AG08396 (cell line): ENCODE measurements at places on chromosomes 3 and 15.

- no peak for DNase-seq
Observed at GRCh38 chr3:45980229-45980813, 15.3 kb downstream of the FYCO1 start.

DNA sequence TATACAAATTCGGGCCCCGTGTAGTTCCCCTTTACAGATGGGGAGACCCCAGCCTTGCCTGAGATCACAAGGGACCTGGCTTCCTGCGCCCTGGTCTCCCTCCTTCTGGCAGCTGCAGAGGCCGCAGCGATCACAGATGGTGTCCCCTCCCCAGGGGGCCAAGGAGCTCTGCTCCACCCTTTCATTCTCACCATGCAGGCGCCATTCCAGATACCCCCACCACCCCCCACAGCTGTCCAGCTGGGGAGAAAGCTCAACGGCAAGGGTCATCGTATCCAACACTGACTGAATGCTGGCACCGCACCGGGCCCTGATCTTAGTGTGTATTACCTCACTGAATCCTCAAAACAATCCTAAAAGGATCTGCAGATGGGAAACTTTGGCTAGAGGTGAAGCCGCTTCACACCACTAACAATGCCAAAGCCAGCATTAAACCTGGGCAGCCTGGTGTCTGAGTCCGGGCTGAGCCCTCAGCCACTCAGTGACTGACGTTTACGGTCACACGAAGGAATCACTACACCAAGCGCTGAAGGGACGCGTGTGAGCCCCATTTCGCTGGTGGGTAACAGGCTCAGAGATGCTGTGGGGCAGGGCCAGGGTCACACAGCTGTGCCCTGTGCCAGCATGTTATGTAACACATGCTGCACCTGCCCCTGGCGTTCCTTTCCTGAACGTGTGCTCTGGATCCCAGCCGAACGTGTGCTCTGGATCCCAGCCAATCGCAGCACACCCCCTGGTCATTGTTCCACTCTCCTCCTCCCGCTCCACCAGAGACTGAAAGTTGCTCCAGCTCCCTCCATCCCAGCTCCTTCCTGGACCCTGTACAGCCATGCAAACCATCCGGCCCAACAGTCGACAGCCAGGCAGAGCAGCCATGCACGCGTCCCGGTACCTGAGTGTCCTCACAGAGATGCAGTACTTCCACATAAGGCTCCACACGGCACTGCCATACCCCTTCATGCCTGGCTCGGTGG, 51.8 kb downstream of the IQSEC1 start:
- no peak for DNase-seq

- no peak for DNase-seq
Observed at GRCh38 chr3:152927131-152927530, 92.2 kb downstream of the P2RY1 start.

GRCh38 chr15:97708252-97708651, 252.3 kb upstream of the ARRDC4 start:
- no peak for DNase-seq

GRCh38 chr15:99421172-99421656, 144.6 kb upstream of the MEF2A start:
- no peak for DNase-seq

DNA sequence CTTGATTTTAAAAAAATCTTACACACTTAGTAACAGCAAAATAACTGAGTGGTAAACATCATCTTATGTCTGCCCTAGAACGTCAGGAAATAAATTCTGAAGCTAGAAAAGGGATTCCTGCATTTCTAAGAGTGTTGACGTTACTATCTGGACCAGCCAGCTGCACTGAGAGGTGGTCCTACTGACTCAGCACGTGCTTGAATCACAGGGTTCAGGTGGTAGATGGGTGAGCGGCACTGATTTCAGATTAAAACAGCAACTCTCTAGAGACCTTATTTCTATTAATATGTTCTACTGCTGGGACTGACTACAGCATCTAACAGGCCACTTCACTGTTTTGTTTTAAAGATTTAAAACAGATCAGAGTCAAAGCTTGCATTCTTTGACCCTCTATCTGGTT, 377.2 kb downstream of the GABRB3 start:
- DNase-seq, result no peak

- no peak for DNase-seq
Observed at GRCh38 chr3:4021162-4021561, 221.9 kb downstream of the LRRN1 start.

DNA sequence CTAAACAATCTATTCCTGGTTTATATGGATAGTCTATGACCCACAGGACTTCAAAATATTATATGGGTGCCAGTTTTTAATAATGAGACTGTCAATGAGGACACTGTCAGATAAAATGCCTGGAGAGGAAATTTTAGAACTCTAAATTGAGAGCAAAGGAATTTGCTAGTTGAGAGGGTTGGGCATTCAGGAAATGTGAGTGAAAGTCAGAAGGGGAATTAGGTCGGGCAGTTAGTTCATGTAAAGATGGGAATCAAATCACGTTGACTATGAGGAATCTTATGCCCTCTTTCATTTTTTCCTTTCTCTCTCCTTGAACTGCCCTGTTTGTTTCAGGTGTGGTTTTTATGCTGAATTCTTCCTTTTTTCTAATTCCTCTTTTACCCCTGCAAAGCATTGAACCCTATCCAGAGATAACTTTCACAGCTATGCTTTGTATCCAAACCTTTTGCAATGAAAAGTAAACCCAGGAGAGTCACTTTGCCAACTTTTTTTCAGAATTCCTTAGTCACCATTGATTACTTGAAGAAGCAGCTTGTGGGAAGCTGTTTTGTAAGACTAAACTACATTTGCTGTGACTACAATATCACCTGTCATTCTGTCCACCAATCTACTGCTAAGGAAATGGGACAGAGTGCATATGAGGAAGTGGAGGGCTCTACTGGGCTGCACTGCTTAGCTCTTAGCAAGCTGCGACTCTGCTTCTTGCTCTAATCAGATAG, 27.8 kb downstream of the CHP1 start:
- DNase-seq, result peak; percentile 22

- no peak for DNase-seq
Observed at GRCh38 chr15:96122077-96123027, 208.1 kb upstream of the NR2F2 start.

DNA sequence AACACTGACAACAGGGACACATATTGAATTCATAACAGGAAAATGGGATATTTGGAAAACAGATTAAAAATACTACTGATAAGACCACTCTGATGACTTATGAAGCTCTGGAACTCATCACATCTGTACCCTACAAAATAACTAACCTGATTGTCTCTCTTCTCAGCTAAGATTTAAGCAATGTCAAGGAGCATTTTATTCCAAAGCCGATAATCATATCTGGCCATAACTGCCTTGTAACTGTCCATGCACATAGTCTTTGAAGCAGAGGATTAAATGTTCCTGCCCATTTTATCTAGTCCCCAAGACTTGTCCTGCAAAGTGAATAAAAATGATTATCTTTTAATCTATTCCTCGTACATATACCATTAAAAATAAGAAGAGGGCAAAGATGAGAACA, 234.1 kb downstream of the STAG1 start:
- no peak for DNase-seq

GRCh38 chr3:98449606-98450193, 13.3 kb upstream of the OR5K1 start:
- DNase-seq, result no peak

- DNase-seq, result no peak
Observed at GRCh38 chr15:62513893-62514292, 348.8 kb upstream of the C2CD4B start.

- DNase-seq, result no peak
Observed at GRCh38 chr15:93001881-93002280, 87.1 kb downstream of the RGMA start.

DNA sequence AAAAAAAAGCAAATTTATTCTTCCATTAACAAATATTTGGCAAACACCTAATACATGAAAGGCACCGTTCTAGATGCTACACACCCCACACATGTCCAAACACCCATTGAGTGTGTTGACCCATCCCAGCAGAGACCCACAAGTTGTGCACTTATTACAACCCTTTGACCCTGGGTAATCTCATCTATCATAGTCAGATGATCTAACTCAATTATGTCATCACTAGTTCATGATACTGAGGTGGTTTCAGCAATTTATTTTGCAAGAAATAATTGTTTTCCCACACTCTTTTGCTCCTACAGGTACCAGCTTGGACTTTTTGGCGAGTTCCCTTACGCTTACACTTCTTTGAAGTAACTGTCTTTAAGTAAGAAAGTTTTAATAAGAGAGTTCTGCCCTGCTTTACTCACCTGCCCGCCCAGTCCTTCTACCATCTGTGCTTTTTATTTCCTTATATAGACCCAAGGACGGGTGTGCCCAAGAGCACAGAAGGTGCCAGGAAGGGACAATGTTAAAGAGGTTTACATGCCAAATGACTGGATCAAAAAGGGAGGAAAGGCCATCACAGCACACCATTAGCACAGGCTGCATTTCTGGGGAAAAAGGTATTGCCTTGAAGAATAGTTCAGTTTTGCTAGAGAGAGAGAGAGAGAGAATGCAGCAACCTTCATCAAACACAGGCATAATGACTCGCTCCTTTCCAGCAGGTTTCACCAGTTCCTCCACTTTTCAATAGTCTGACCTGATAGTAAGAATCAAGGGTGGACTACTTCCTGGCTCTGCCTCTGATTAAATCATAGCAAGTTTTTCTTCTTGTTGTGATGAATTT, 54.5 kb upstream of the ATP11B start:
- DNase-seq, result no peak

DNA sequence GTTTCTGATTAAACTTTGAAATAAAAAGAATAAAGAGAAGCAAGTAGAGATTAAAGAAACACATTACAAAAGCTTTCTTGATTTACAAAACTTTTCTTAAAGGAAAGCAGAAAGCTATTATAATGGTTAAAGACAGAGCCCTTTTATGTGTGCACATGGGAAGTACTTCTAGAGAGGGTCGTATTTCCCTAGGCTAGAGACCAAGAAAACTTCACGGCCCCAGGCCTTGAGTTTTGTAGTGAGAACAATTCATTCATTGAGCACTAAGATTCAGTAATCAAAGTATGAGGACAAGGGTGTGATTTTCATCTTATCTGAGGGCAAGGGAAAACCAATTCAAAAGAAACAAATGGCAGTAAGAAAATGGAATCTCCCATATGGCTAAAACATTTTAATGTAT, 854.1 kb downstream of the ROBO1 start:
- DNase-seq, result no peak
